ENCODE measurements at places on chromosomes 6 and 20.
A peak's percentile ranks its signal among the peaks of the same experiment; 100 is the strongest.

GRCh38 chr20:10761232-10761631, 87.4 kb upstream of the JAG1 start:
- DNase-seq: no peak

- DNase-seq: no peak
These were observed 38.7 kb upstream of the CHMP4B start for GRCh38 chr20:33772439-33772838.

DNA sequence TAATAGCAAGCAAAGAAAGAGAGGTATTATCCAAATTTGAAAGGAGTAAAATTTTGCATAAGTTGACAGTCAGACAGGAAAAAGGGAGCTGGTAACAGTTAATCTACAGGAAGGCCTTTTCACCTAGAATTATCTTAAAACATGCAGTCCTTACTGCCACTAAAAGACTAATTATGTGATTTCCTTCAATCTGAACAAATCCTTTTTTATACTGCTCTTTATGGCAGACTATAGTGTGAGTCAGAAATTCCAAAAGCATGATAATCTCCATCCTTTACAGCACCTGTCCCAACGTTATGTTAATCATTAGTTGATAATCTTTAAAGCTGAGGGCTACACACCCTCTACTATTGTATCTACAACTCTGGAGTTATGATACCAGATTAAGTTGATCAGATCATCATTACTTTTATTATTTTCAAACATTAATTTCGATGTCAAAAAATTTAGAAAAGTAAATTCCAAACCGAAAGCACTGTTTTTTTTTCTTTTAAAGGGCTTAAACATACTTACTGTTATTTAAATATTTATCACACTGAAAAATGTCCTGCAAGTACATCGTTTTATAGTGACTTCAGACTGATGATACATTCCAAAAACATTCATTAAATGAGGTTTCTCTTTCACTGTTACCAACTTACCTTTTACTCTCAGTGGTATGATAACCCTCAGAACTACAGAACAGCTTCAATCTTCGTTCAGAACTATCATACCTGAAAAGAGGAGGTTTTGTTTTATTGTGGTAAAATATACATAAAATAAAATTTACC, 33.2 kb upstream of the AKAP7 start:
- DNase-seq: no peak

- no peak for DNase-seq
These were observed 142.5 kb upstream of the HDDC2 start for GRCh38 chr6:125444006-125444923.

- no peak for DNase-seq
These were observed 79.7 kb upstream of the MYLIP start for GRCh38 chr6:16049168-16049567.

DNA sequence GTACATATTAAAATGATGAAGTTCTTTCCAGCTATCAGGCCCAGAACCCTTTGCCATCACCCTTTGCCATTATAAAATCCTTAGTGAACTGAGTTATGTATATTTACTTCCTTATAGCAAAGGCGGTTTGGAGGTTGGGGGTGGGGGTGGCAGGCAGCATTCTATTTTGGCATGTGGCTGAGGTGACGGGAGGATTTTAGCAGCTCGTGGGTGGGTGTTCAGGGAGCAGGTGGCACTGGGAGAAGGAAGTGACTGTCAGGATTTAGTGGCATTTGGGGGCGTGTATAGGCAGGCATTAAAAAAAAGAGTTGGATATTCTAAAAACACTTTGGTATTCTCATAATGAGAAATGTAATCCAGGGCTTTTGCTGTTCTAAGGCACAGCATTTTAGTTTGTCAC, 150.7 kb downstream of the RIMS1 start:
- no peak for DNase-seq

- DNase-seq: no peak
These were observed 119.4 kb upstream of the LY86 start for GRCh38 chr6:6469074-6469473.

DNA sequence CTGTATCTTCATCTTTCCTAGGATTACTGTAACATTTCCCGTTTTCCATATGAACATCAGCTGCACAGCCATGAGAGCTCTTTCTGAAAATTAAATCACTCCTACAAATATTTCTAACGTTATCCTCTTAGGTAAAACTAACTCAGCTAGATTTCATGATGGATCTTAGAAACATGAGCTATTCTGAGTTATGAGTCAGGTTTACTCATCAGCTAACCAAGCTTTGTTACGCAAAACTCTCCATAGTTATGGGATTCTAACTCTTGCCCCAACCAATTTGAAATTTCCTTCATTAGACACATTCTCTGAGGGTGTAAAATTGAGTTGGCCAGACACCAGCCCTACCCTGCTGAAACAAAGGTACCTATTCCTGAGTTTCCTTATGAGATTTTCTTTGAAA, 14.0 kb downstream of the DEFB110 start:
- DNase-seq: no peak

DNA sequence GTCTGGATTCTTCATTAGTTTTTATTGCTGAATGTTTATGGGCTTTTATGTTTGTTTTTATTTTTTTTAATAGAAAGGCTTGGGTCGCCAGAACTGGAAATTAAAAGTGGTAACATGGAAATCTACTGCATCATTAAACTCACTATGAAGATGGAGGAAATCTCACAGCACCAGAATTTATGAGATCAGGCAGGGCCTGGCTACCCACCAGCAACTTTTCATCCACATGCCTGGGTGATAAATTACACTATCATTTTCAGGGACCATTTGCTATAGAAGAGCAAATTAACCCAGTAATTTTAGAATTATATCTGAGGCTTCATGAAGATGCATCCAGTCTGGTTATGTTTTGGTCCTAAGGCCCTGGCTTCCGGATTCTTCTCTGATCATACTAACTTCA, 57.8 kb upstream of the PLCB4 start:
- no peak for DNase-seq

- no peak for DNase-seq
These were observed 61.9 kb downstream of the GPR6 start for GRCh38 chr6:110039981-110040383.

- DNase-seq: no peak
These were observed 27.3 kb upstream of the TSPYL1 start for GRCh38 chr6:116307001-116307400.

DNA sequence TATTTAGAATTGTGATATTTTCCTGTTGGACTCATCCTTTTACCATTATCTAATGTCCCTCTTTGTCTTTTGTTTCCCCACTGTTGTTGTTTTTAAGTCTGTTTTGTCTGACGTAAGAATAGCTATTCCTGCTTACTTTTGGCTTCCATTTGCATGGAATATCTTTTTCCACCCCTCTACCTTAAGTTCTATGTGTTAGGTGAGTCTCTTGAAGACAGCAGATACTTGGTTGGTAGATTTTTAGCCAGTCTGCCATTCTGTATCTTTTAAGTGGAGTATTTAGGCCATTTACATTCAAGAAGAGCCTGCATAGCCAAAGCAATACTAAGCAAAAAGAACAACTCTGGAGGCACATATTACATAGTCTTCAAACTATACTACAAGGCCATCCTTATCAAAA, 39.2 kb downstream of the CTCFL start:
- no peak for DNase-seq

- no peak for DNase-seq
These were observed 37.6 kb downstream of the RRBP1 start for GRCh38 chr20:17644451-17644850.

GRCh38 chr6:71091167-71091566, 134.3 kb upstream of the B3GAT2 start:
- DNase-seq: no peak

- peak; percentile 49 for DNase-seq
These were observed 256.1 kb upstream of the PLCB4 start for GRCh38 chr20:8812817-8813216.

DNA sequence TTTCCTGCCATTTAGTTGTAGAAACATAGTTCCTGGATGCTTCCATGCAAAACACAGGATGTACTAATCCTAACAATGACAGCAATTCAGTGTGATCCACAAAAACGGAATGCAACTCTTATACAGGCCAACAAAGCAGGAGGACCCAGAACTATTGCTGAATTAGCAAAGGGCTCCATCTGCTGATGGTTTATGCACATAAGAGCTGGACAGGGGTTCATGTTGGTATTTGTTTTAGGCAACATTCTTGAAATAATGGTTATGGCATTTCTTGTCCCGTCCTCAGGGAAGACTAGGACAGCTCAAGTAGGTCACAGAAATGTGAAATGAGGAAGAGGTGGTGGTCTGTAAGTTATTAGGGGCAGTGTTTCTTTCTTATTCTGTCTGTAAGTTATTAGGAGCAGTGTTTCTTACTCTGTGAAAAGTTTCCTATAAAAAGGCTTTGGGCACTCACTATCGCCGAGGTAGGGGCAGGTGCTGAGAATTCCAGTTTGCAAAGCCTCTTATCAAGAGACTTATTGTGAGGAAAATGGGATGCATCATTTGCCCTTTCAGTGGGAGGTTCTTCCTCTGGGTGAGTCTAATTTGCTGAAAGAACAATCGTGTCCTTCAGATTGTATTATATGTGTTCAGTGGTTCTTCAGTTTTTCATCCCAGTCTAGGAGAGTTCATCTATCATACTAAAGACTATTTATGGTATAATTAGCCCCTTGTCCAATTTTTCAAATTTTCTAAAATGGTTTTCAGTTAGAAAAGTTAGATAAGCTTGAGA, 171.1 kb downstream of the MCHR2 start:
- DNase-seq: no peak

GRCh38 chr20:41978246-41978790, 360.1 kb upstream of the CHD6 start:
- no peak for DNase-seq

DNA sequence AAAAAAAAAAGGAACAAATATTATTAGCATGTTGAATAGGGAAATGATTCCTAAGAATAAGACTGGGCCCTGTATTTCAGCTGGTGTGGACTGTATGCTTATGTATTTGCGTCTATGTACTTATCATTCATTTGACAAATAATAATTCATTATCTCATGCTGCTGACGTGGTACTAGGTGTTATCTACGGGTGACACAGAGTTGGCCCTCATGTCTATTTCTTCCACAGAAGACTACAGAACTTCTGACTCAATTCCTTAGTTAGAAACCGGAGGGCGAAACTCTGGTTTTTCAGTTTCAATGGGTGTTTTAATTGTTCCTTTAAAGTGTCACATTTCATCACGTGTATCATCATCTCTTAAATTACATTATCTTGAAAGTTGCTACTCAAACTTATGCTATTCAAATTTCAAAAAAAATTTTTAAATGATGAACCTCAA, 305.9 kb downstream of the CLIC5 start:
- no peak for DNase-seq

GRCh38 chr6:15023448-15023847, 222.4 kb upstream of the JARID2 start:
- no peak for DNase-seq

DNA sequence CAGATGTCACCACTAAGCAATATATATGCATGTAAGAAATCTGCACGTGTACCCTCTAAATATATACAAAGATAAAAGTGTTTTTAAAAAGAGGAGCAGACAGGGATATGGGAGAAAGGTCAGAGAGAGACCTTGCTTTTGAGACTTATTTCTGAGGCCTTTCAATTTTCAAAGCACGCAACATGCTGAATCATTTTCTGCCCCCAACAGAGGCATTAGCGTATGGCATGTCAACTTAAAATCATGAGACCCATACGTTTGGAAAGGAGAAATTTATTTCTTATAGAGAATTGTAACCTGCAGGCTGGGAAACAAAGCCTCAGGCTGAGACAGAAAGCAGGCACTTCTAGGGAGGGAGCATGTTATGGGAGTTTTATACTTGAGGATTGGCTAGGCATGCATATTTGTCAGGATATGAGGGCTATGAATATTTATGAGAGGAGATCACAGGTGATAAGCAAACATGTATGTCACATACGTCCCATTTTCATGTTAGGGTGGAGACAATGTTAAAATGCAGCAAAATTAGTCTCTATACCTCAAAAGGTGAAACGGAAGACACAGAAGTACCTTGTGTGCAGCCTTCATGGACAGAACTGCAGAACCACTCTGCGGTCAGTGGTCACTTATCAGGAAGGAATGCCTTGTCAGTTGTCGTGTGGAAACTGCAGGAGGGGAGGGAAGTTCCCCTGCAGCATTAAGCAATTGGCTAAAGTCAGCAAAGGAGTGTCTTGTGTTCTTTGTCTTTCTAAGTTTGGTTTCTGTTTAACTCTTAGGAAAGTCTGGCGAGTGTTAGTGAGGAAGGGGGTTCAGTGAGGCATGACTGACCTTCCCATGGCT, 6.3 kb upstream of the GABRR2 start:
- DNase-seq: no peak

- peak; percentile 13 for DNase-seq
These were observed 280.5 kb downstream of the SYNE1 start for GRCh38 chr6:152356662-152357061.

DNA sequence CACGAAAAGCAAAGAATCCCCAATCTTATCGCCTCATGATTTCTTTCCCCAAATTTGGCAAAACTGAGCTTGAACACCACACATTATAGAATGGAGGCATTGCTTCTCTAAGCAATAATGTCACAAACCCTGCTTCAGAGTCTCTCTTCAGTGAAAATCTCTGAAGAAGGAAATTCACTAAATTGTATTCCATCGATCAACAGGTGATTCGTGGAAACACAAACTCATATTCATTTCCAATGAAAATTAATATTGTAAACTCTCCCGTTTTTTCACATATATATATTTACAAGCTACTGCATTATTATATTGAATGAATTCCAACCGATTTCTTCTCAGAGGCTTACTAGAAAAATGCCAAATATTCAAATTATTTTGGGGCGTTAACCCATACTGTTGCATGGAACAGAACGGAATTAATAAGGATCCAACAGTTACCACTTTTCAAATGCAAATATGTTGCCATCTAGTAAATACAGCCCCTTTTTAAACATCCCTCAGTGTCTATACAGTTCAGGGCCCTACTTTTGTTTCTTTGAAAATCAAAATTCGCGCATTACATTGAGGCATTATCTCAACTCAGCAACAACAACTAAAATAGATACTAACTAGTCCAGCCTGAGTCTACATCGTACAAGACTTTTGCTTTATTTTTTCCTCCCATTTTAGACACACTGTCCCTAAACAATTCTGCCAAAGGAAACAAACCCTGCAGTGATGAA, 1.3 kb downstream of the KIF13A start:
- no peak for DNase-seq

- DNase-seq: no peak
These were observed 686 bp downstream of the TMEM170B start for GRCh38 chr6:11538052-11538818.

GRCh38 chr20:61724376-61724775, 341.3 kb downstream of the TAF4 start:
- DNase-seq: no peak

DNA sequence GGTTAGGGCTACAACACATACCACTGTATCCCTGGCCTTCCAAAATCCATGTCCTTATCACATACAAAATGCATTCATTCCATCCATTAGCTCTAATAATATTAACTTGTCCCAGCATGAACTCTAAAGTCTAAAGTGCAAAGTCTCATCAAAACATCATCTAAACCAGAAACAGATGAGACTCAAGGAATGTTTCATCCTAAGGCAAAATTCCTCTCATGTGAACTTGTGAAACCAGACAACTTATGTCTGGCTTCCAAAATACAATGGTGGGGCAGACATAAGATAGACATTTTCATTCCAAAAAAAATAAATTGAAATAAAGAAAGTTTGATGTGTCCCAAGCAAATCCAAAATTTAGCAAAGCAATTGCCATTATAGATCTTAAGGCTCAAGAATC, 257.4 kb downstream of the HTR1B start:
- DNase-seq: no peak

- no peak for DNase-seq
These were observed 27.0 kb upstream of the ADGRF5 start for GRCh38 chr6:46948699-46949098.
